ENCODE measurements at places on chromosomes 1 and 21.

GRCh38 chr1:175073633-175074032 is 6.0 kb downstream of the TNN start:
- DNase-seq: no peak

GRCh38 chr1:1627829-1628753 is 3.9 kb upstream of the MMP23B start:
- DNase-seq: no peak

- no peak for DNase-seq
These were observed 245.4 kb upstream of the POU3F1 start for GRCh38 chr1:38291906-38292521.

GRCh38 chr1:35298464-35298863 is 30.0 kb downstream of the ZMYM4 start:
- DNase-seq: no peak

GRCh38 chr1:230735447-230735846 is 11.7 kb upstream of the CAPN9 start:
- peak; percentile 24 for DNase-seq

GRCh38 chr1:179228783-179229213 is 679 bp downstream of the ABL2 start:
- peak; percentile 63 for DNase-seq
